ENCODE measurements at places on chromosomes 11 and 22. TPM values are rescaled to one million over a fixed set of nuclear protein-coding genes. Genes with fewer than 3 reads are reported as not detected.

Gene DUSP8
- 12.1 TPM for total RNA-seq

DNA sequence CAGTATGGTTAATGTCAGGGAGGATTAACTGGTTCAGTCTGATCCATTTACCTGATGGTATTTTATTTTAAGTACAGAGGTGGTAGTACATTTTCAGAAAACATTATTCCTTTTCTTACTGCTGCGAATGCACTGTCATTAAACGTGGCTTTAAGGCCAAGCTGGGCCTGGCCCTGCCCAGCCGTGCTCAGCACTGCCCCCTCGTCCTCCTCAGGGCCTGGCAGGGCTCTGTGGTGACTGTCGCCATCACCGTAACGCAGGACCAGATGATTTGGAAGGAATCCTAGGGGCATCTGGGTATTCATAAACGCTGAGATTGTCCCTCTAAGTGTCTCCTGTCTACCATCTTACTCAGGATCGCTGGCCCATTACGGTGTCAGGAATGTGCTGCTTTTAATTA is 302.0 kb downstream of the TBC1D22A start:
- H3K4me1 ChIP-seq = no peaks in the 10 kb centered on the region
- no peak overlapping the region for H3K4me3 ChIP-seq

- H3K27me3 ChIP-seq = no peaks in the 10 kb centered on the region
- no peak overlapping the region for H3K4me3 ChIP-seq
- no peak for DNase-seq
Observed at GRCh38 chr11:103798446-103798845, 238.0 kb upstream of the DDI1 start.

Gene PANX2
- total RNA-seq = 3.3 TPM

Gene NCF4
- total RNA-seq = not detected

DNA sequence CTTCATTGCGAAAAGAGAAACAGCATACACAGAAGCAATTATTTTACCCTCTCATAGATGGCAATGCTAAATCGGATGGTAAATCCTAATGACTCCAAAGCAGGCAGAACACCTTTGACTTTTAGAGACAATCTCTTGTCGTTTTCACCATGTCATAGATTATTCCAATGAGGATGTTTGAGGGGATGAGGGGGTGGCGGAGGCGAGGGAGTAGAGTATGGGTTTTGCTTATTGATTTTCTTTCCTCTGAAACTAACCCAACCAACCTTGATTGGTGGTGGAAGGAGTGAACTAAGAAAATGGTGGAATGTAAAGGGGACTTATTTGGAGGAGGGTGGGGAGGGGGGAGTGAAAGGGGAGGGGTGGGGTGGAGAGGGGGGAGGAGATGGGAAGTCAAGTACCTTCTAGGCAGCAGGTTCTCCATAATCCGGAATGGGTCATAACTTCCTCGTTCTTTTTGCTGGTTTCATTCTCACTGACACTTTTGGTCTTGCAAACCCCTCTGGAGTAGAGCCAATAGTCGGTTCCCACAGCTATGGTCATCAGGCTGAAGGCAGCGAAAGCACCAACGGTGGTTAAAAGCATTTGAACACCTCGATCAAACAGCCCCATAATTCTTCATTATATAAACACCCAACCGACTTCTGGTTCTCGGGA is 1.5 kb downstream of the CACNG2 start:
- H3K27ac ChIP-seq = no peak overlapping the region
- no peaks in the 10 kb centered on the region for H3K36me3 ChIP-seq

Gene CELSR1
- 27.9 TPM for total RNA-seq

- H3K27me3 ChIP-seq = no peaks in the 10 kb centered on the region
- H3K4me1 ChIP-seq = peaks cover 17% of the 10 kb centered on the region
- DNase-seq = no peak
- H3K4me3 ChIP-seq = no peak overlapping the region
- H3K27ac ChIP-seq = no peak overlapping the region
Observed at GRCh38 chr22:31639436-31640039, 22.5 kb downstream of the PISD start.

GRCh38 chr22:21970037-21970799 is 12.4 kb downstream of the TOP3B start:
- H3K36me3 ChIP-seq = peaks cover 38% of the 10 kb centered on the region
- H3K27ac ChIP-seq = no peak overlapping the region
- H3K4me1 ChIP-seq = no peaks in the 10 kb centered on the region
- H3K4me3 ChIP-seq = no peak overlapping the region

Gene NLRP14
- not detected for total RNA-seq

Gene ANO9
- total RNA-seq = not detected

DNA sequence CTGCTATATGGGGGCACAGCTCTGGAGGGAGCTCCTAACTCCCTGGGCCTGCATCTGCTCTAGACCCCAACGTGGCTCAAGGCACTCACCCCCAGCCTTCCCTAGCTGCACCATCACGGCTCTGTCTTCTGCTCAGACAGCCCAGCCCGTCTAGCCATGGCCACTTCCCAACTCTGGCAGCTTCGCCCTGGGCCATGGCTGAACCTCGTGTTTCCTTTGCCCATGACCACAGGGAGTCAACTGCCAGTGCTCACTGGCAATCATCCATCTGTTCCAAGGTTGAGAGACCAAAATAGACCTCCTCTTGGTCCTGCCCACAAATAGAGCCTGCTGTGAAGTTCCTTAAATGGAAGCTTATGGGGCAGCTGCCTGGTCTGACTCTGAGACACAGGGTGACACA is 5.4 kb downstream of the LMO1 start:
- no peak for DNase-seq
- H3K36me3 ChIP-seq = no peaks in the 10 kb centered on the region
- peaks cover 6% of the 10 kb centered on the region for H3K4me1 ChIP-seq
- H3K27me3 ChIP-seq = peaks cover 17% of the 10 kb centered on the region
- peak overlapping the region; percentile 33 for H3K27ac ChIP-seq

Gene MN1
- total RNA-seq = 119 TPM

DNA sequence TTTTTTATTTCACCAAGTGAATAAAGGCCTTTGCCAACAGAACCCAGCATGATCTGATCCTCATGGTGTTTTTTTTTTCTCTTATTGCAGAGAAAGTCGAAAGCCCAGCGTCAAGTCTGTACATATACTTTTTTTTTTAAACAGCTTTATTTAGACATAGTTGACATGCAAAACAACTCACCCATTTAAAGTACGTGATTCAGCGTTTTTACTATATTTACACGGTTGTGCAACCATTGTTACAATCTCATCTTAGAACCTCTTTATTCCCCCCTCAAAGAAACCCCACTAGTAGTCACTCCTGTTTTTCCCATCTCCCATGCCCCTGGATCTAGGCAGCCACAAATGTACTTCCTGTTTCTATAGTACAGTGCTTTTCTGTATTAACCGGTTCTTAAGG is 20.6 kb upstream of the AP1B1 start:
- H3K27me3 ChIP-seq = peaks cover 10% of the 10 kb centered on the region
- no peak for DNase-seq
- no peaks in the 10 kb centered on the region for H3K4me1 ChIP-seq
- H3K36me3 ChIP-seq = no peaks in the 10 kb centered on the region

Gene PITPNB
- total RNA-seq = 78.7 TPM

Gene POU2F3
- not detected for total RNA-seq

Gene EFCAB6
- total RNA-seq = 1.1 TPM

Gene MAP6
- 26.4 TPM for total RNA-seq

Gene MMP13
- total RNA-seq = 6.5 TPM

Gene ADM2
- 1.5 TPM for total RNA-seq

Gene F2
- not detected for total RNA-seq

Gene MMP8
- total RNA-seq = not detected

DNA sequence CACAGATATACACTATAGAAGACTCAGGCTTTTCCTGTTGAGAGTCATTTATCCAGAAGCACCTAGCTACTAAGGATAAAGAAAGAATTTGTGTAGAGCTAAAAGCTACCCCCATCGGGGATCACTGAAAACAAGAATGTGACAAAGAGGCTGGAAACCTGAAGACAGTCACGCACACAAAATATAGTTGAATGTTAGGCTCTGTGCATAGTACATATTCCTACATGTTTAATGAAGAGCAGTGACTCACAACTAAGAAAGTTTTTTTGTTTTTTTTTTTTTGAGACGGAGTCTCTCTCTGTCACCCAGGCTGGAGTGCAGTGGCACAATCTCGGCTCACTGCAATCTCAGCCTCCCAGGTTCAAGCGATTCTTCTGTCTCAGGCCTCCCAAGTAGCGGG is 8.4 kb downstream of the OR10V1 start:
- no peaks in the 10 kb centered on the region for H3K4me1 ChIP-seq
- no peak for DNase-seq
- H3K27ac ChIP-seq = no peak overlapping the region

DNA sequence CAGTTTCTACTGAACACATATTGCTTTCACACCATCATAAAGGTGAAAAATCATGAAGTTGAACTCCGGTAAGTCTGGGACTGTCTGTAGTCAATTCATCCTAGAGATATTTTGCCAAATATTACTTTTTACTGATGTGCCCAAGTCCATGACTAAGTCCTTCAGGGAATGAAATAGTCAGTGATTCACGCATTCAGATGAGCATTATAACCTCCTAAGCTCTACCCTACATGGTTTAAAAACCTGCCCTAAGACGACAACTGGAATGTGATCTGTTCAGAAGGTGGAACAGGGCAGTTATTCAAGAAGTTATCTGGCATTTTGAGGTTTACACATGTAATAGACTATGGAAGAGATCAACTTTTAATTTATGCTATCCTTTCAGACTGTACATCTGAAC is 125.6 kb downstream of the TRPC6 start:
- H3K4me3 ChIP-seq = no peak overlapping the region
- H3K27ac ChIP-seq = no peak overlapping the region
- no peaks in the 10 kb centered on the region for H3K36me3 ChIP-seq
- DNase-seq = no peak
- H3K27me3 ChIP-seq = peaks cover 3% of the 10 kb centered on the region

- DNase-seq = no peak
- H3K36me3 ChIP-seq = no peaks in the 10 kb centered on the region
- no peak overlapping the region for H3K4me3 ChIP-seq
- H3K27ac ChIP-seq = no peak overlapping the region
- H3K27me3 ChIP-seq = peaks cover 8% of the 10 kb centered on the region
Observed at GRCh38 chr11:59997800-59998199, 19.2 kb upstream of the OOSP4B start.

Gene ELF5
- not detected for total RNA-seq

- H3K4me1 ChIP-seq = peaks cover 67% of the 10 kb centered on the region
- H3K4me3 ChIP-seq = no peak overlapping the region
- peaks cover 2% of the 10 kb centered on the region for H3K36me3 ChIP-seq
- H3K27me3 ChIP-seq = no peaks in the 10 kb centered on the region
Observed at GRCh38 chr11:47533690-47534151, 19.2 kb downstream of the CELF1 start.

DNA sequence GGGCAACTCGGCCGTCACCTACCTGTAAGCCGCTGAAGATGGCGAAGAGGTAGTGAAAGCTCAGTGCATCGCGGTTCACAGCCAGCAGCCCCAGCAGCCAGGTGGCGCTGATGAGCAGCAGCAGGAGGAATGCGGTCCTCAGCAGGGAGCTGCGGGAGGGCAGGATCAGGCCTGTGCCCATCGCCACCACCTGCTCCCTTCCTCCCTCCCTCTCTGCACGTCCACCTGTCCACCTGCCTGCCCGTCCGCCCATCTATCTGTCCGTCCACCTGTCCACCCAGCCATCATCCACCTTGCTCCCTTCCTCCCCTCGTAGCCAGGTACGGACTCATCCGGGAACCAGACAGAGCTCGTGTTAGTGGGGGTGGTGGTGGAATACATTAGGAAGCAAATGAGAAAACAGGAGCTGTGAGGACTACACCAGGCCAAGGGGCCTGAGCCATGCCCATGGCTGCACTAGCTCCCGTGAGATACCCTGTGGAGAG is 32.2 kb downstream of the TRMU start:
- H3K27me3 ChIP-seq = no peaks in the 10 kb centered on the region
- H3K4me3 ChIP-seq = no peak overlapping the region
- H3K27ac ChIP-seq = no peak overlapping the region
- peaks cover 7% of the 10 kb centered on the region for H3K36me3 ChIP-seq
- H3K4me1 ChIP-seq = no peaks in the 10 kb centered on the region

DNA sequence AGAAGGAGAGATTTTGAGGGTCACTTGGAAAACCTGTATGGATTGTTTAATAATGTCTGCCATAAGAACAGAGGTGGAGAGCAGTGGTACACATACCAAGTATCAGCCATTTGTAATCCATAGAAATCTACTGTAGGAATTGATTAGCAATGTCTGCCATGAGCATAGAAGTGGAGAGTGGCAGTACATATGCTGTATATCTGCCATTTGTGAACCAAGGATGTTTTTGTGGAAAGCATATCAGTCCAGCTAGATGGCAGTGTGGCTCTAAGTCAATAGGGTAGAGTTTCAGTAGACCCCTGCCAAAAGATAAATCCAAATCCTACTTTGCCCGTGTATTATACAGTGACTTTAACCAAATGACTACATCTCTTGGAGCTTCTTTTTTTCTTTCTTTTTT is 82.9 kb upstream of the SEZ6L start:
- no peak for DNase-seq

- no peaks in the 10 kb centered on the region for H3K27me3 ChIP-seq
- no peaks in the 10 kb centered on the region for H3K36me3 ChIP-seq
- DNase-seq = no peak
Observed at GRCh38 chr22:30186510-30186909, 60.0 kb downstream of the LIF start.

GRCh38 chr11:44997566-44997965 is 46.9 kb upstream of the TP53I11 start:
- DNase-seq = no peak
- H3K4me1 ChIP-seq = no peaks in the 10 kb centered on the region
